WTC11 (cell line): ENCODE measurements at places on chromosomes 7 and 10.

GRCh38 chr7:55570939-55571338, 1.4 kb downstream of the VOPP1 start:
- no peak for DNase-seq

- peak; percentile 34 for DNase-seq
Measured at GRCh38 chr10:69957886-69958555, 94.6 kb upstream of the MACROH2A2 start.

DNA sequence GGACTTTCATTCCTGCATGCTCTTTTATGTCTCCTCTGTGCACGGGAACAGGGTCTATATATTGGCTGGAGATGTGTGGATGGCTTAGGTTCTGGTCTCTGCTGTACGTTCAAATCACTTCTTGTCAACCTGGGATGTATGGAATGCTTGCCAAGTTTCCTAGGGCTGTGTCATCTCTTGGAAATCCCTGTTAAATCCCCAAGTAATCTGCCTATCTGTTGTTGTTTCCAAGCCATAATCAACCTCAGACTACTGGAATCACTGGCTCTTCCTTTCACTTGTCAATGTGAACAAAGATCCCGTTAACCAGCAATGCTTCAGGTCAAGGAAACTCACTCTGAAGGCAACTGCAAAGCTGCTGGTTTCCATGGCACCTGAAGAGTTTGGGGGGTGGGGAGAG, 93.3 kb upstream of the FAM171A1 start:
- DNase-seq: no peak

- DNase-seq: no peak
Measured at GRCh38 chr10:68333440-68334431, 1.0 kb upstream of the PBLD start.

GRCh38 chr7:90269163-90269562, 24.2 kb downstream of the CFAP69 start:
- DNase-seq: no peak

GRCh38 chr7:25965405-25966123, 186.4 kb upstream of the NFE2L3 start:
- no peak for DNase-seq

DNA sequence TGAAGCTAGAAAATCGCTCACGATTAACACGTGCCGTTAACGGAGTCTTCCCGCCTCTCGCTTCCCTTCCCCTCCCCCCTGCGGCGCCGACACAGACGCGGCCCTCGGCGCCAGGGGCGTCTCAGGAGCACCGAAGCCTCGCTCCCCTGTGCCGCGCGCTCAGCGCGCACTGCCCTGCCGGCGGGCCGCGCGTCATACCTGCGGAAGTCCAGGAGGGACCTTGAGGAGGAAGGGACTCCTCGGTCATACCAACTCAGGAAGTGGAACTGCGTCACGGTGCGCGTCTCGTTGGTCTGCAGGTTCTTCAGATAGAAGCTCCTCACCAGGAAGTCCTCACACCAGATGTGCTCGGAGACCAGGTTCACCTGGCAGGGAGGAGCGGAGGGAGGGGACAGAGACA, 239.6 kb downstream of the DNAJB6 start:
- DNase-seq: peak; percentile 13

- DNase-seq: no peak
Measured at GRCh38 chr10:100683004-100683403, 62.4 kb upstream of the PAX2 start.
